T-helper 17 cell (primary cell): ENCODE measurements at places on chromosomes 2 and 18.

DNA sequence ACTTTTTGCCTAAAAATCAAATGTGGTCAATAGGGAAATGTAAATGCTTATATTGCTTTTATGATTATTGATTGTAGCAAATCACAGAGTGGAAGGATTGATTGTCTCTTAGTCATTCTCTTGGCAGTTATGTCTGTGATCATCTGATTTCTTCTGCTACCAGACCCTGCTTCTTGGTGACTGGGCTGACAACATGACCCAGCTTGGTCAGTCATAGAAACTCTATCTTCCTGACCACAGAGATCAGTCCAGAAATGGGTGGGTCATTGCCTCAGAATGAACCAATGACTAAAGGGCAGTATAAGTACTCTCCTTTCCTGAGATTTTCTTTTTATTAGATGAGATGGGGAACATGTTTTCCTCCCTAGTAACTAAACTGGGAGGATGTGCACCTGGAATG is 87.6 kb downstream of the MAIP1 start:
- no peak for DNase-seq

GRCh38 chr2:48933828-48934497 is 178.4 kb upstream of the LHCGR start:
- DNase-seq = no peak

GRCh38 chr2:148613231-148614013 is 31.1 kb upstream of the EPC2 start:
- no peak for DNase-seq

- DNase-seq = no peak
Measured at GRCh38 chr18:415617-416612, 84.6 kb downstream of the COLEC12 start.

GRCh38 chr2:132904142-132904842 is 234.3 kb upstream of the LYPD1 start:
- no peak for DNase-seq

DNA sequence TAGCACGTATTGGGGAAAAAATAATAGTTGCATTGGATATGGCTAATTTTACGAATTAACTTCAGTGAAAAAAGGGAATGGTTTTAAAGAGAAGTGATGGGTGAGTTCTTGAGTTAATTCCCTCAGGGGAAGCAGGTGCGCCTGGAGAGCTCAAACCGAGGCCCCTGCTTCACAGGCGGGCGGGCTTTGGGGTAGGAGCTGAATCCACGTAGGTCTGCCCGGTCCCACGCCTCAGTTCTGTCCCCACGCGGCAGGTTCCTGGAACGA is 44.1 kb downstream of the GORASP2 start:
- no peak for DNase-seq
